ENCODE measurements at places on chromosomes 12 and 14. TPM values are rescaled to one million over a fixed set of nuclear protein-coding genes. Genes with fewer than 3 reads are reported as not detected.

The RPL10L gene
- polyA plus RNA-seq = 0.25 TPM

GRCh38 chr12:55700255-55701018 lies 7.3 kb downstream of the ITGA7 start:
- DNase-seq = no peak

GRCh38 chr12:70049596-70050360 lies 193.5 kb upstream of the CNOT2 start:
- DNase-seq = no peak

- DNase-seq = no peak
These were observed 80.3 kb downstream of the ESRRB start for GRCh38 chr14:76456200-76456599.

The BCL2L14 gene
- not detected for polyA plus RNA-seq

- no peak for DNase-seq
These were observed 184.4 kb downstream of the TMEM132D start for GRCh38 chr12:129719416-129719815.

DNA sequence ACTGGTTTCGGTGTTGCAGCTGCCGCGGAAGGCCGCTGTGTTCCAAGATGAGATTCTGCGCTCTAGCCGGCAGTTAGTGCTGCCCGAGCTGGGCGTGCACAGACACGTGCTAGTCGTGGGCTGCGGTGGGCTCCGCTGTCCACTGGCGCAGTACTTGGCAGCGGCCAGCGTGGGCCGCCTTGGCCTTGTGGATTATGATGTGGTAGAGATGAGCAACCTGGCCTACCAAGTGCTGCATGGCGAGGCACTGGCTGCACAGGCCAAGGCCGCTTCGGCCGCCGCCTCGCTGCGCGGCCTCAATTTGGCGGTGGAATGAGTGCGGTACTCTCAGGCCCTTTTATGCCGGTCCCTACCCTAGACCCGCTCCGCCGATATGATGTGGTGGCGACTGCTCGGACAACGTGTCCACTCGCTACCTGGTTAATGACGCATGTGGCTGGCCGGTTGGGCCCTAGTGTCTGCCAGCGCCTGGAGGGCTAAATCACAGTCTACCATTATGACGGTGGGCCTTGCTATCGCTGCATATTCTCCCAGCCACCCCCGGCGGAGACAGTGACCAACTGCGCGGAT lies 102.2 kb downstream of the SNAPC1 start:
- DNase-seq = no peak

DNA sequence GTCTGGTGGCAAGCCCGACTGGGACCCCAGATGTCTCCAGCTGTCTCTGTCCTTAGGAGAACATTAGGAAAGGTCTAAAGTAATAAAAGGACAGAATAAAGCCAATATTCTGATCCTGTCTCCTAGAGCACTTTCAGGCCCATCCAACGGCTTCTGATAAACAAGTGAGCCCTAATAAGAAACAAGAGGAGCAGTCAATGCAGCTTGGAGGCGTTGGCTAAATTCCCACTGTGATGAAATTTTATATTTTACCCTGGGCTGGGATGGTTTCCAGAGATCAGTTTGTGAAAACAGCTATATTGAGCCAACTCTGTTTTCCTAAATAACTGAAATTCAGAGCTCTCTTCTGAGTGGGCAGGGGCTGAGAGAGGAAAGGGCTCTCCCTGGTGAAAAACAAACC lies 55.5 kb upstream of the SRRM4 start:
- no peak for DNase-seq

GRCh38 chr12:132423251-132423819 lies 66.6 kb upstream of the FBRSL1 start:
- no peak for DNase-seq

DNA sequence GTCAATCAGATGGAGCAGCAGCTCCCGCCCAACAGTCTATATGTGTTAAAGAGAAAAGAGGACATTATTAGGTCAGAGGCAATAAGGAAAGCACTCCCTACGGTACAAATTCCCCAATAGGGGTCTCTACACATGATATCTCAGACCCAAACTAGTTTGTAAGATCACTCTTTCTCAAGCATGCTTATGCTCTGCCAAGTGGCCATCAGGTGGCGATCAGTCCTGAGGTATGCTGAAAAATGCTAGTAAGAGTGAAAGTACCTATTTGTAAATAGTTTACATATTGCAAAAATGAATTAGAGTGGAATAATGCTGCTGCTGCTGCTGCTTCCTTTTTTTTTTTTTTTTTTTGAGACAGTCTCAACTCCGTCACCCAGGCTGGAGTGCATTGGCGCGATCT lies 61.0 kb downstream of the CPM start:
- DNase-seq = no peak

DNA sequence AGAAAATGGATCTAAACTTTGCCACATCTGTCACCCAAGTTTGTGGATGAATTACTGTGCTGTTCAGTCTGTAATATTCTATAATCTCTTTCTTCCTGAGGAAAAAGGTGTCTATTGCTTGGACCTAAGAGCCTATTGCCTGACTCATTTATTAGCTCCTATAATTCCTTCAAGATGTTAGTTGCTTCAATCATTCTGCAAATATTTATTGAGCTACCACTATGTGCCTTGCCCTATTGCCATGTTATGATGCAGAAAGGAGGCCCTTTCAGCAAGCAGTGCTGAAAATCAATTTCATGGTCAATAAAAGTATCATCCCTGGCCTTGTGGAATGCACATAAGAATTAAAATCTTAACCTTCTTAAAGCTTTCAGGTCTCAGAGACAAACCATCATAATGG lies 113.6 kb downstream of the CCER1 start:
- no peak for DNase-seq

GRCh38 chr12:109239691-109240090 lies 69.4 kb downstream of the FOXN4 start:
- DNase-seq = no peak

GRCh38 chr14:103204852-103205540 lies 81.7 kb downstream of the TNFAIP2 start:
- DNase-seq = no peak

GRCh38 chr12:76777765-76778216 lies 13.9 kb downstream of the ZDHHC17 start:
- DNase-seq = no peak

The LGMN gene
- polyA plus RNA-seq = 82.3 TPM

The SLC10A1 gene
- not detected for polyA plus RNA-seq

DNA sequence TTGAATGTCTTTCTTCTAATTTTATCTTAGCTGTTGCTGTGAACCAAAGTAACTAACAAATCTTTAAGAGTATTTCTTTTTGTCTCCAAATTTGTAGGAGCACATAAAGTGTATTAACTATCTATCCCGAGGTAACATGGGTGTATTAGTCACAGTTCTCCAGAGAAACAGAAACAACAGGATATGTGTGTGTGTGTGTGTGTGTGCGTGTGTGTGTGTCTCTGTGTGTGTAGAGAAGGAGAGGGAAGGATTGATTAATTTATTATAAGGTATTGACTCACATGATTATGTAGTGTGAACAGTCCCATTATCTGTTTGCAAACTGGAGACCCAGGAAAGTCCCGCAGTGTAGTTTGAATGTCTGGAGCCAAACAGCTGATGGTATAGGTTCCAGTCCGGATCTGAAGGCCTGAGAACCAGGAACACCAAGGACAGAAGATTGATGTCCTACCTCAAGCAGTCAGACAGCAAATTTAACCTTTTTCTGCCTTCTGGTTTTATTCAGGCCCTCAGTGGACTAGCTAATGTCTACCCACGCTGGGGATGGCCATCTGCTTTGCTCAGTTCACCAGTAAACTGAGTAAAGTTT lies 14.4 kb downstream of the G2E3 start:
- no peak for DNase-seq

DNA sequence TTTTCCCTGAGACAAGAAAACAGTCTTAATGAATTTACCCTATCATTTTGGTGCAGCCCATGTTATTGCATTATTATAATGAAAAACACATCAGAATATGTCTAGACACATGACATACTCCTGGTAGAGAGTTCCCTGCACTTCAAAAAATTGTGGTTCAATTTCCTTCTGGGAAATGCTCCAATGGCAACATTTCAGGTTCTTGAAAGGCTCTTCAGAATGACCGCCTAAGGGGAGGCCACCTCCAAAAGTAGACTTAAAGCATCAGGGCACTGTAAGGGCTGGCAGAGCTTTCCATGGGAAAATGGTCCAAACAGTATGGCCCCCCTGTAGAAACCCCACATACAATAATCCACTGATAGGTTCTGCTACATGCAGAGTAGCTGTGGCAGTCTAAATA lies 110.7 kb downstream of the SLC25A21 start:
- no peak for DNase-seq

The KITLG gene
- 10.7 TPM for polyA plus RNA-seq

DNA sequence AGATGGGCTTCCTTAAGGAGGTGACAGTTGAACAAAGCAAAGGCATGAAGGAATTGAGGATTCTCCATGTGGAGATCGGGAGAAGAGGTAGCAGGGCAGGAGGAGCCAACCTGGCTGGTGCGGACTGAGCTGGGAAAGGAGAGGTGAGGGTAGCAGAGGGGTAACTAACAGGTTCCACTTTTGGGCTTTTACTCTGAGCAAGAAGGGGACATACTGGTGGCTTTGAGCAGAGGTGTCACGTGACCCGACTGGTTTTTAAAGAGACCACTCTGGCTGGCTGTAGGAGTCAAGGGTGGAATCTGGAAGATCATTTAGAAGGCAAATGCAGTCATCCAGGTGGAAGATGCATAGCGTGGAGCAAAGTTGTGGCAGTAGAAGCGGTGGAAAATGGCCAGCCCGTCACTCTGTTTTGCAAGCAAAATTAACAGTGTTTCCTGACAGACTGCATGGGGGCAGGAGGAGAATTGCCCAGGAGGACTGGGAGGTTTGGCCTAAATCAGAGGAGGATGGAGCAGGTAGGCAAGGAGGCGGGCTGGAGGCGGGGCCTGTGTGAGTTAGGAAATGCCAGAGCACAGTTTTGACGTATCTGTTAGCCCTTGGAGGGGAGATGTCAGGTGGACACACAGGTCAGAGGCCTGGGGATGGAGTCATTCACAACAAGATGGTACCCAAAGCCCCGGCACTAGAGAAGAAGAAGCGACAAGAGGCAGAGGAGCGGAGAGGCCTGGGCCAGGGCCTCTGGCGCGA lies 156.3 kb upstream of the FKBP4 start:
- DNase-seq = no peak

GRCh38 chr12:47033081-47033480 lies 46.3 kb upstream of the PCED1B start:
- DNase-seq = no peak

DNA sequence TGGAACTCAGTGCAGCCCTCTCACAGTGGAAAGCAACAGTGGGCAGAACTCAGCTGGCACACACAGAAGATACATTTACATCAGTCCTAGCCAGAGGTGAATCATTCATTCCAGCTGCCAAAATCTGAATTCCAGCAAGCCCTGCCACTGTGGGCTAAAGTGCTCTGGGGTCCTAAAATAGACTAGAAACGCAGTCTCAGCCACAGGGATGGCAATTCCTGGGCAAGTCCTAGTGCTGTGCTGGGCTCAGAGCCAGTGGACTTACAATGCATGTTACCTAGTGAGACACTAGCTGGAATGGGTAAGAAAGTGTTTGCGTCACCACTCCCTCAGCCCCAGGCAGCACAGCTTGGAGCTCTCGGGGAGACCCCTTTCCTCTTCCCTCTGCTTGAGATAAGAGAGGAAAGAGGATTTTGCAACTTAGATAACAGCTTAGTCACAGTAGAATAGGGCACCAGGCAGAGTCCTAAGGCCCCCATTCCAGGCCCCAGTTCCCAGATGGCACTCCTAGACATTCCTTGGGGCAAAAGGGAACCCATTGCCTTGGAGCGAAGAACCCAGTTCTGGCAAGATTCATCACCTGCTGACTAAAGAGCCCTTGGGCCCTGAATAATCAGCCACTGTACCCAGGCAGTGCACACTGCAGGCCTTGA lies 592.9 kb downstream of the FSCB start:
- no peak for DNase-seq

DNA sequence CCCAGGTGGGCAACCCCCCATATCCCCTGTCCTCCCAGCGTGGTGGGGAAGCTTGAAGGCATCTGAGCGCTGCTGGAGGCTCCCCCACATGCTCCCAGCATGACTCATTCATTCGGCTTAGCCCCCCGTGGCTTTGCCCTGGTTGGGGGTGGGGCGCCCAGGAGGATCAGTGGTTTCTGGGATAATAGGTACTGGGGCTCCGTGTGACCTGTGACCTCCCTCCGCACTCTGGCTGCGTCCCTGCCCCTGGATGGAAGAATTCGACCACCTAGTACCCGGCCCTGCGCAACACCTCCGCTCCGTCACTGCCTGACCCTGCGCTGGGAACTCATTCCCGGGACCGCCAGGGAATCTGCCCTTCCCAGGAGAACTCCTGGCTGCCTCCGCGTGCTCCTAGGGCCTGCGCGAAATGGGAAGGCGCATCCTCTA lies 120.1 kb downstream of the AACS start:
- no peak for DNase-seq

The SLC5A8 gene
- polyA plus RNA-seq = 0.04 TPM

DNA sequence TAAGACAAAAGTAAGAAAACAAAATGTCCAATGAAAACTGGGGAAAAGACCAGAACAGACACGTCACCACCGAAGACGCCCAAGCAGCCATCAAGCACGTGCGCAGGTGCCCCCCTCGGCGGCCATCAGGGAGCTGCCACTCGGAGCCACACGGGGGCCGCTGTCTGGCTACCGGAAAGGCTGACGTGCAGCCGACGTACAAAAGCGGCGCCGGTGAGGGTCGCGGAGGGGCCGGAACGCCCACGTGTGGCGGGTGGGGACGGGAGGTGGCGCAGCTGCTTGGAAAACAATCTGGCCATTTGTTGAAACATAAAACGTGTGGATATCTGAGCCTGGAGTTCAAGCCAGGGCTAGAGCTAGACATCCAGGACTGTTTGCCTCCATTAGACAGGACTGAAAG lies 60.7 kb downstream of the GALNT9 start:
- no peak for DNase-seq

The B4GALNT1 gene
- polyA plus RNA-seq = 2.1 TPM

GRCh38 chr14:31357279-31357678 lies 63.1 kb downstream of the HEATR5A start:
- no peak for DNase-seq

The RND1 gene
- polyA plus RNA-seq = 0.38 TPM

The MYL2 gene
- polyA plus RNA-seq = 1,082 TPM

The CFAP251 gene
- polyA plus RNA-seq = 1.3 TPM

DNA sequence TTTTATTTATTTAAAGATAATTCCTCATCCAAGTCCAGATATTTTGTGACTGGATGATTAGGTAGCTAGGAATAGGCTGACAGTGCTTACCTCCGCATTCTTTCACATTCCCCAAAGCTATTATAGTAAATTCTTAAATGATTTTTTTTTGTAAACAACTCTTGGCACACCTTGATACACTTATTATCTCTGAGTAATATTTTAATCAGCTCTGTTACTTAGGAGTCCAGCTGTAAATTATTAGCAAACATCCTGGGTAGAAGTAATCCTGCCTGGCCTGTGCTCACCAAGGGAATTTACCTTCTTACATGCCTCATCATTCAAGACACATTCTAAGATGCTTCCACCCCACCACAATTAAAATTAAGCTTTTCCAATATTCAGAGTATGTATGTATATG lies 186.1 kb downstream of the SLC2A13 start:
- DNase-seq = no peak

The CRIP1 gene
- 28.4 TPM for polyA plus RNA-seq

Data from forelimb muscle (tissue), 1 donor.